Pancreas (tissue), 10 donors: ENCODE measurements at places on chromosomes 1 and 21. TPM values are rescaled to one million over a fixed set of nuclear protein-coding genes. Genes with fewer than 3 reads are reported as not detected.

Gene ADAMTSL4
- total RNA-seq, result 1.3 TPM

Gene TNNI3K
- total RNA-seq, result 0.41 TPM

Gene BMP8B
- 3.7 TPM for total RNA-seq

Gene MYOC
- 2.3 TPM for total RNA-seq

Gene CTPS1
- total RNA-seq, result 4.1 TPM

Gene KIF2C
- total RNA-seq, result 1.0 TPM

Gene SLC30A10
- 0.16 TPM for total RNA-seq

Gene TMPRSS15
- not detected for total RNA-seq

Gene DDR2
- total RNA-seq, result 3.3 TPM

Gene FAM43B
- total RNA-seq, result 0.28 TPM

Gene MATN1
- not detected for total RNA-seq

Gene C1orf226
- total RNA-seq, result 2.0 TPM

Gene FMN2
- 2.2 TPM for total RNA-seq

Gene SPATC1L
- 3.1 TPM for total RNA-seq

Gene LCE1E
- total RNA-seq, result not detected

Gene ZRANB2
- 45.0 TPM for total RNA-seq

Gene SFN
- 1.0 TPM for total RNA-seq

Gene GJA9
- not detected for total RNA-seq

Gene DONSON
- total RNA-seq, result 3.5 TPM

Gene SPRR1B
- total RNA-seq, result not detected

Gene GJC2
- 0.69 TPM for total RNA-seq

Gene ORC1
- total RNA-seq, result 0.43 TPM

Gene RXFP4
- not detected for total RNA-seq

Gene SRRM1
- 63.4 TPM for total RNA-seq

Gene FCRL1
- not detected for total RNA-seq
